ENCODE measurements at places on chromosomes 4 and X.

GRCh38 chr4:57059890-57060716 lies 50.1 kb downstream of the IGFBP7 start:
- no peak for DNase-seq

GRCh38 chr4:4995103-4995907 lies 24.0 kb downstream of the CYTL1 start:
- no peak for DNase-seq

DNA sequence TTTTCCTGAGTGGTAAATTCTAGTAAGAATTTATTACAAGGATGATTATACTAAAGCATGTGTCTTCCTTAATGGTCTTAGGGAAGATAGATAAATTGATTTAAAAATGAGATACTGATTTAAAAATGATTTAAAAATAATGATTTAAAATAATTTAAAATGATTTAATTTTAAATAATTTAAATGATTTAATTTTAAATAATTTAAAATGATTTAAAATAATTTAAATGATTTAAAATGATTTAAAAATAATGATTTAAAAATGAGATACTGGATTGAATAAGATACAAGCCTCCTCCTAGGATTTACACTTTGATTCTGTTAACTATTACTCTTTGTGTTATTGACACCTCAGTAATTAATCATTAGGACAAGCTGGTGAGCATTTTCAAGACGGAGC lies 59.0 kb downstream of the COX7B2 start:
- no peak for DNase-seq

DNA sequence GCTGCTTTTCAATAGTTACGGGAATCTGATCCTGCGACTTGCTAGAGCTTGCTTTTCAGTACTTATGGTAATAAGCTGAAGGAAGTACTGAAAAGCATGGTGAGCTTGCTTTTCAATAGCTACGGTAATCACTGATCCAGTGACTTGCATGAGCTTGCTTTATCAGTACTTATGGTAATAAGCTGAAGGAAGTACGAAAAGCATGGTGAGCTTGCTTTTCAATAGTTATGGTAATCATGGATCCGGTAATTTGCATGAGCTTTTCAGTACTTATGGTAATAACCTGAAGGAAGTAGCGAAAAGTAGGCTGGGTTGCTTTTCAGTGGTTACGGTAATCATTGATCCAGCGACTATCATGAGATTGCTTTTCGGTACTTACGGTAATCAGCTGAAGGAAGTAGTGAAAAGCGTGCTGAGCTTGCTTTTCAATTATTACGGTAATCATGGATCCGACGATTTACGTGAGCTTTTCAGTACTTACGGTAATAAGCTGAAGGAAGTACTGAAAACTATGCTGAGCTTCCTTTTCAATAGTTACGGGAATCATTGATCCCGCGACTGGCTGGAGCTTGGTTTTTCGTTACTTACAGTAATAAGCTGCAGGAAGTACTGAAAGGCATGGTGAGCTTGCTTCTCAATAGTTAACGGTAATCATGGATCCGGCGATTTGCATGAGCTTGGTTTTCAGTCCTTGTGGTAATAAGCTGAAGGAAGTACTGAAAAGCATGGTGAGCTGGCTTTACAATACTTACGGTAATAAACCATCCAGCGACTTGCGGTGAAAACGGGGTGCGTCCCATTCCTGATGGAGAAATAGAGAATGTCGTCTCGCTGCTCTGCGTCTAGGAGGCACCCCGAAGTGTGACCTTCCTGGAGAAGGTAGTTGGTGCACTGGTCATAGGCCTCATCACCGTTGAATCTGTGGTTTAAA lies 6.5 kb downstream of the CRLF2 start:
- DNase-seq: no peak

- DNase-seq: no peak
Measured at GRCh38 chr4:113531572-113531971, 230.0 kb downstream of the CAMK2D start.

GRCh38 chr4:124948976-124949597 lies 236.6 kb upstream of the ANKRD50 start:
- DNase-seq: no peak

DNA sequence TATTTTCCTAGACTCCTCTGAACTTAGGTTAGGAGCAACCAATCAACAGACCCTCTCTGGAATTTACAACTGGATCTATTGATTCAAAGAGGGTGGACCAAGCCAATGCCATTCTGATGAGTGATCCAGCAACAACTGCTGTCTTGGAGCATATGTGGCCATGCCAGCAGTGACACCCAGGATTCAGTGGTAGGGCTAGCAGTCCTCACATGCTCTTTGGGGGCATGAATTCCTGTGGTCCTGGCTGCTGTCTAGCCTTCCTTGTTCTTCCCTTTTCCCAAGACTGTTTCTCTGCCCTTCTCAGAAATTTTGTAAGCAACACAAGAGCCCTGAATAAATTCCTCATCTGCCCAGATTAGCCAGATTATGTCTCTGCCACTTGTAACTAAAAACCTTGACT lies 61.5 kb upstream of the GATB start:
- no peak for DNase-seq

DNA sequence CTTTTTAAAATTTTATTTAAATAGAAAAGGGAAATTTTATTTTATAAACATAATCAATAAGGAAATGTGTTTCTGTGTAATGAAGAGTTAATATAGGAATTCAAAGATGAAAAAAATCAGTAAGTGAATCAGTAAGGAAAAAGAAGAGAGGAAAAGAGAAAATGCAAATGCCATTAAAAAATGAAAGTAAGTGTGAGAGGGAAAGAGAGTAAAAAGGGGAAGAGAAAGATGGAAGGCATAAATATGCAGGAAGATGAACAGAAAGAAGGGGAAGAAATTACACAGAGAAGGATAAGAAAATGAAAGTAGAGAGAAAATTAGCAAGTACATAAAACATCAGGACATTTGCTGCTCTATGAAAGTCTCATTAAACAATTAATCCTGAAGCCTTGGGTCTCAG lies 349.9 kb downstream of the FSTL5 start:
- DNase-seq: no peak

DNA sequence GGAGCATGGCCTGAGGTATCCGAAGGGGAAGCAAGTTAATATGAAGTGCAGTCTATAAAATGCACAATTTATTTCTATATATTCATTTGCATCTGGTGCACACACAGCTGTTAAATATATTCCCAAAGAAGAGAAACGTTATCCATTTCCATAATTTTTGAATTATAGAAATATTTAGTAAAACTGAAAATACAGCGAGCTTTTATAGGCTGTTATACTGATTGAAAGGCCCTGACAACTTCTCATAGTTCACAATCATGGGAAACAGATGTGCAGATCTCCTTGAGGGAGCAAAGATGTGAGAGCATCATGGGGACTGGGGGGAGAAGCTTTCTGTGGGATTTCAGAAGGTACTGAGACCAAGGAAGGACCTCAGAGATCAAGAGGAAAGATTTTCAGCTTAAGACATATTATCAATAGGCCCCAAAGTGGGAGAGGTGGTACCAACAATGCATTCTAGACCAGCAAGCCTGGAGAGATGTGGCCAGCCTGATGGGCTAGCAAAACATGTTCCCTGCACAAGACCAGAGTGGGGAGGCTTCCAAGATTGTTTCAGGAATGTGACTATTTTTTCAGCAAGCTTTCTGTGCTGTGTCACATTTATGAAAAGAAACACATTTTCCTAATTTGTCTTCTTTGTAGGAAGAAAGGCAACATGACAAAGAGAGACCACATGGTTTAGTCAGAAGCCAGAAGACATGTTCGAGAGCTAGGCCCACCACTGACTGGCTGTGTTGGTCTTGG lies 256.0 kb upstream of the SFRP2 start:
- no peak for DNase-seq

GRCh38 chrX:42752730-42753129 lies 25.2 kb downstream of the PPP1R2C start:
- DNase-seq: no peak

- DNase-seq: no peak
Measured at GRCh38 chr4:74953647-74954046, 20.7 kb downstream of the PARM1 start.

- no peak for DNase-seq
Measured at GRCh38 chr4:57672846-57673433, 562.8 kb upstream of the IGFBP7 start.

GRCh38 chr4:38243388-38244053 lies 283.3 kb downstream of the PTTG2 start:
- no peak for DNase-seq

GRCh38 chr4:40246938-40247337 lies 50.1 kb downstream of the RHOH start:
- DNase-seq: no peak

GRCh38 chr4:14910411-14910810 lies 91.9 kb upstream of the CPEB2 start:
- no peak for DNase-seq

DNA sequence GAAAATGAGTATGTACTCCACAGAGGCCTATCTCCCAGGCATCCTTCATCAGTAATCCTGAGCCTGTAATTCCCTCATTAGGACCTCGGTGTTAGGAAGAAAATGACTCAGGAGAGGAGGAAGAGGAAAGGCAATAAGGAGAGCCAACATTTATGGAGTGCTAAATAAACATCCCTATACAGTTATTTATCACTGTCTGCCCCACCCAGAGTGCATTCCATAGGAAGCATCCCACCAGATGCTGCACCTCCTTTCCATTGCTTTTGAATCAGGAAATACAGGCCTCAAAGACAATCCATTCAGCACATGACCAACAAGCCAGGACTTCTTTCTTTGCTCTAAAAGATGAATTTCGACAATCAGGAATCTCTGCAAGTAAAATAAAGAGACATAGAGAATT lies 47.6 kb downstream of the USP38 start:
- DNase-seq: no peak

DNA sequence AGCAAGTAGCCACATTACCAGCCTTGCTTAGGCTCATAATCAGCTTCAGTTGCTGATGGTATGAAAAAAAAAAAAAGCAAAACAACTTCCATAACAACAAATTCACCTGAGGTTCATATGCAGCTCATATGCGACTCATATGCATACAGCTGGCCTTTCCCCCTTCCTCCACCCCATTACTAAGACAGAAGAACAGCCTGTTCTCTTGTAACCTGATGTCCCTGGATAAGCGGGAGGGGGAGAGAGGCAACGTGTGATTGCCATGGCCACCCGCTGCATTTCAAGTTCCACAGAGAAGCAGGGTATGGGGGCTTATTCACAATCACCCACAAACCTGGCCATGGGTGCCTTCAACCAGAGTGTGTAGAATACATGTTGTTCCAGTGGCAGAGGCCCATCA lies 95.1 kb upstream of the DGKK start:
- no peak for DNase-seq

DNA sequence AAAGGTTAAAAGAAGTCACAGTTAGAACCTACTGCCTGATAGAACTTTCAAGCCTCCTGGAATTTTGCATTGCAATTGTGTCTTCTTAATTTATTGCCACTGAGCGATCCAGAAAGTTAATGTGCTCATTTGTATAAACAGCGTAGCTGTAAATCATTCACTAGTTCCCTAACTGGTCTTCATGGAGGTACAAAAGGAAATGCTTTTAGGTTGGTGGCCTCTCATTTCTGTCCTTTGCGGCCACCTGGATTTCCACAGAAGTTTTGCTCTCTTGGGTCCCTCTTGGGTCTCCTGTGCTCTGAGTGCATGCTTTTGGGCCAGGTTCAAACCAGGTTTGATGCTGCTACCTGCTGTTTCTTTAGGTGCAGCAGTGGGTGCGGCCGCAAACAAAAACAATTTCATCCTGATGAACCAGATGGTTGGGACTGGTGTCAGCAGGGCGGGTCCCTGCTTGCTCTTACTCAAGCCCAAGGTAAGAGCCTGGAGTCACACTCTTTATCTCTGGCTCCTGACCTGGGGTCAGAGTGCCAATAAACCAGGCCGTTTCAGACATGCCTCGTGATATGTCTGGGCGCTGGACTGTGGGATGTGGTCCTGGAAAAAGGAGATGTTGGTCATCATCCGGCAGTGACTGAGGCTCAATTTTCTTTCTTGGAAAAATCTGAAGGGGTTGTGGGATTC lies 270.1 kb downstream of the PTTG2 start:
- no peak for DNase-seq

GRCh38 chrX:13055486-13055885 lies 11.1 kb upstream of the FAM9C start:
- DNase-seq: no peak

- no peak for DNase-seq
Measured at GRCh38 chr4:86356425-86357210, 3.2 kb downstream of the MAPK10 start.

DNA sequence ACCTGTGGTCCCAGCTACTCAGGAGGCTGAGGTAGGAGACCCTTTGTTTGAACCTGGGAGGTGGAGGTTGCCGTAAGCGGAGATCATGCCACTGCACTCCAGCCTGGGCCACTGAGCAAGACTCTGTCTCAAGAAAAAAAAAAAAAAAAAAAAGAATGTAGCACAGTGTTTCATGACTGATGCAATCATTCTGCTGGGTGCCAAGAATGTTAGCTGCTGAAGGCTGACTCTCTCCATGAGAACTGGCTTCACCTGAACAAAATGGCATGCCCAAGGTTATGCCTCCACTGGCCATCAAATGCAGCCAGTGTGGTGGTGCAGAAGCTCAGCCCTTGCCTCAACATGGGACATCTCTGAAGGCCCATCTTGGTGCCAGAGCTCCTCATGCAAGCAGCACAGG lies 412.1 kb downstream of the ADAM29 start:
- no peak for DNase-seq

GRCh38 chr4:179671609-179672008 lies 2229.4 kb upstream of the AGA start:
- no peak for DNase-seq

DNA sequence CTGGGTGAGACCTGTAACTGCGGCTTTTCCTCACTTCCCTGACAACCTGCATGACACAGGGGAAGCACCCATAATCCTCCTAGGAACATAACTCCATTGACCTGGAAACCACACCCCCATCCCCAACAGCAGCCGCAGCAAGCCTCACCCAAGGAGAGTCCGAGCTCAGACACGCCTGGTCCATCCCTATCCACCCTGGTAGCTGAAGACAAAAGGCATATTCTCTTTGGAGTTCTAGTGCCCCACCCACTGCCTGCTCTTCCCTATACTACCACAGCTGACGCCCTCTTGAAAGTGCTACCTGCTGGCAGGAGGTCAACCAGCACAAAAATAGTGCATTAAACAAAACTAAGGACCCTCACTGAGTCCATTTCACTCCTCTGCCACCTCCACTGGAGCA lies 1080.9 kb upstream of the IGFBP7 start:
- no peak for DNase-seq

DNA sequence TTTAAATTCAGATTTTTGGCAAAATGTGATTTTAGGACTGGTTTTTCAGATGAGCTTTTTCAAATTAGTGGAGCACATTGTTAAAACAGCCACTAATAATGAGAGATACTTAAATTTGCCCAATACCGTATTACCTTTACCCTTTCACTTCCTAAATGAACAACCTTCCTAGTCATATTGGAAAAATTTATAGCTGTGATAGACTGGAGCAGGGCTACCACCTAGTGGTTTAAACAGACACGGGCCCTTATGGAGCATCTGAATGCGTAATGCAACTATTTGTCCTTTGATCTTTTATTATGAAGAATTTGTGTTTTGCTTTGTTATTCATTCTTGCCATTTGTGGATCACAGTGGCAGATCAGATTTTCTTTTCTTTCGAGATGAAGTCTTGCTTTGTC lies 72.7 kb downstream of the KDM6A start:
- DNase-seq: no peak
